Mucosa of descending colon (tissue), 3 donors: ENCODE measurements at places on chromosomes 3 and 15. TPM values are rescaled to one million over a fixed set of nuclear protein-coding genes. Genes with fewer than 3 reads are reported as not detected.

Gene IL16
- 8.4 TPM for total RNA-seq

Gene DBR1
- 10.5 TPM for total RNA-seq

Gene THSD4
- total RNA-seq = 27.1 TPM

Gene CHCHD6
- total RNA-seq = 5.9 TPM

Gene TRAK1
- total RNA-seq = 83.4 TPM

Gene STAB1
- 187 TPM for total RNA-seq

Gene SLC6A1
- total RNA-seq = 0.20 TPM

Gene CCR8
- total RNA-seq = not detected
